ENCODE measurements at places on chromosomes 2 and 18.

- no peaks in the 10 kb centered on the region for H3K36me3 ChIP-seq
- H3K4me3 ChIP-seq, result no peak overlapping the region
- H3K27me3 ChIP-seq, result no peaks in the 10 kb centered on the region
- no peak overlapping the region for H3K27ac ChIP-seq
These were observed 55.2 kb downstream of the FN1 start for GRCh38 chr2:215380699-215381098.

DNA sequence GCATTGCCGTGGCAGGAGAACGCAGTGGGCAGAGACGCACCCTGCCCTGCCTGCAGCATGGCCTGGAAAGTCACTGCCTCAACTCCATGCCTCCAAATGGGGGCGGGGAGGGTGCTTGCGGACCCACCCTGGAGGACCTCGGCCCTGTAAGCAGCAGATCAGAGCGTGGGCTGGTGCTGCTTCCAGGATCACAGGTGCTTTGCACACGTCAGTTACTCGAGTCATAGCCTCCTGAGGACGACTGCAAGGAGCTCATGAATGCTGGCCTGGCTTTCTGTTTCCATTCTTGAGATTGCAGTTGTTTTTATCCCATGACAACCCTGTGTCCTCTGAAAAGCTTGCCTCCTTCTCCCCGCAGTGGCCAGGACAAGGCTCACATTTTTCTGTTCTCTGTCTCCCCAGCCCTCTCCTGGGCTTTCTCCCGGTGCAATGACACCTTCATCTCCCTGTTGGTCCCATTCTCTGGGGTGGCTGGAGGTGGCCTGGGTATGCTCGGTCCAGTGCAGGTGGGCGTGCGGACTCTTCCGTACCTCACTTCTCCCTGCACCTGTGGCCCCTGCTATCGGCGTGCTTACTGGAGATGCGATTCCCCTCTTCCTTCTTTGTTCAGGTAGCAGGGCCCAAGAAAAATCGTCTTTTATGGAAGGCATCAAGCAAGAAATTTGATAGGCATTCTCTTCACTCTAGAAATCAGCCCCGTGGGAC lies 208.0 kb downstream of the GBX2 start:
- DNase-seq, result no peak
- peaks cover 6% of the 10 kb centered on the region for H3K4me1 ChIP-seq
- H3K4me3 ChIP-seq, result no peak overlapping the region
- peaks cover 3% of the 10 kb centered on the region for H3K36me3 ChIP-seq
- H3K27me3 ChIP-seq, result peaks cover 31% of the 10 kb centered on the region

DNA sequence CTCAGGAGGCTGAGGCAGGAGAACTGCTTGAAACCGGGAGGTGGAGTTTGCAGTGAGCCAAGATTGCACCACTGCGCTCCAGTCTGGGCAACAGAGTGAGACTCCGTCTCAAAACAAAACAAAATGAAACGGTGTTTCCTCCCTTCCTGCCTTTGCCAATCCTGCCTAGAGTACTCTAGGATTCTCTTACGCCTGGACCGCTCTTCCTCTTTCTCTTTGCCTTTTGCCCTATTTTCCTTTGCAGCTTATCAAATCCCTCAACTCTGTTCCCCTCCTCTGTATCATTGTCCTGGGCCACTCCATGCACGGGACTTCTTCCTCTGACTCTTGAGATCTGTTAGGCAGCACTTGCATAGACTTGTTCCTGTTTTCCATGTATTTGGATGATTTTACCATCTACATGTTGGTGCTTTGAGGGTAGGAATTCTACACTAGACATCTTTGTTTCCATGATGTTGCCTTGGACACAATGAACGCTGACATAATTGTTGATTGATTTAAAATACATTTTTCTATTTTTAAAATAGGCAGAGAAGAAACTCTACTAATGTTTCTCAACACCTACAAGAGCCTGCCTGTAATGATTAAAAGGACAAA lies 24.8 kb upstream of the ACYP2 start:
- H3K27me3 ChIP-seq, result no peaks in the 10 kb centered on the region
- no peaks in the 10 kb centered on the region for H3K36me3 ChIP-seq
- peak overlapping the region; percentile 84 for H3K27ac ChIP-seq
- H3K4me1 ChIP-seq, result peaks cover 26% of the 10 kb centered on the region
- H3K4me3 ChIP-seq, result no peak overlapping the region

GRCh38 chr2:40072442-40073232 lies 293.6 kb upstream of the THUMPD2 start:
- no peaks in the 10 kb centered on the region for H3K27me3 ChIP-seq
- DNase-seq, result no peak
- no peak overlapping the region for H3K27ac ChIP-seq

DNA sequence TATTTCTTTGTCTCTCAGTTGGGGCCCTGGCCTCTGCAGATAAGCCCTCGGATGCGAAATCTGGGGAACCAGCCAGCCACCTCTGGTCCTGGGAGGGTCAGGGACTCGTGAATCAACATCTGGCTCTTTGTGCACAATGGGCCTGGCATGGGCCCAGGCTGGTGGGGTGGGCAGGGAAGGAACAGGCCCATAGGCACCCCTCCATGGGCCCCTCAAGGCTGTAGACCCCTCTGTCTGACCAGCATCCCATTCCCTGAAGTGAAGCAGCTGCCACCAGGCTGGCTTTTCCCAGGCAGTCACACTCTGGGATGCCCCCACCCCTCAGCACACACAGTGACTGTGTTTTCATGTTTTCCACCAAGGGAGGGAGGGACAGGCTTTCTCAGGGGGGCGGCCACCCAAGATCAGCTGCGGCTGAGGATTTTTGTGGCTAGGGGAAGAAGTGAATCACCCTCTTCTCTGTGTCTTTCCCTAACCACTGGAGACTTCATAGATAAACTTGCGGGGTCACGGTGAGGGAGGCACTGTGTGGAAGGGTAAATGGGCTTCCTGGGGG lies 166.0 kb downstream of the AGAP1 start:
- no peak for DNase-seq
- H3K27ac ChIP-seq, result no peak overlapping the region
